ENCODE measurements at places on chromosomes 6 and 20.

- DNase-seq, result no peak
Measured at GRCh38 chr6:141906569-141907080, 226.1 kb upstream of the GJE1 start.

GRCh38 chr6:132219901-132220300 is 181.4 kb downstream of the MOXD1 start:
- no peak for DNase-seq

DNA sequence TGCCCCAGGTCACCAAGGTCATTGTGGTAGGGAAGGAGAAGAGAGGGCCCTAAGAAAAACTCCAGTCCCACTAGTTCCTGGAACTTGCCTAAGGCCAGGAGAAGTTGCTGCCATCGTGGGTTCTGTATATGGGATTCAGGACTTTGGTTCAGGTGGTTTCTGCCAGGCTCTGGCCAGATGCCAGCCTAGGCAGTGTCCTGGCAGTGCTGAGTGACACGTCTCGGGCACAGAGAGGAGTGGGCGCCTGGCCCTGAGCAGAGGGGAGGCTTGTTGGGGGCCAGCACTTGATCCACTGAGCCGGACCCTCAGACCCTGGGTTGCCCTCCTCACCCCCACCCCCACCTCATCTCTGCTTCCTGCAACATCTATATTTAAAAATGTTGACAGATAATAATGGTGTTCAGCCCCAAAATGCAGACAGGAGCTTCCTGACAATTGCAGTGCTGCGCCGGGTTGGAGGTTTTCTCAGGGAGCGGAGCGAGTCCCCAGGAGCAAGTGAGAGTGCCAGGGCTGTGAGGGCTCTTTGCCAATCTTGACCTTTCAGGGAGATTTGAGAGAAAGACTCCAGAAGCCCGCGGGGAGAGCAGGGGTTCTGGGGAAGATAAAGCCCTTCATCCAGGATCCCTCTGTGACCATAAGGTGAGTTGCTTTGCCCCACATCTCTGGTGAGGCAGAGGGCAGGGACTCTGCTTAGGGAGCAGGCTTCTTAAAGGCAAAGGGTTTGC is 71.9 kb downstream of the PHACTR3 start:
- no peak for DNase-seq

DNA sequence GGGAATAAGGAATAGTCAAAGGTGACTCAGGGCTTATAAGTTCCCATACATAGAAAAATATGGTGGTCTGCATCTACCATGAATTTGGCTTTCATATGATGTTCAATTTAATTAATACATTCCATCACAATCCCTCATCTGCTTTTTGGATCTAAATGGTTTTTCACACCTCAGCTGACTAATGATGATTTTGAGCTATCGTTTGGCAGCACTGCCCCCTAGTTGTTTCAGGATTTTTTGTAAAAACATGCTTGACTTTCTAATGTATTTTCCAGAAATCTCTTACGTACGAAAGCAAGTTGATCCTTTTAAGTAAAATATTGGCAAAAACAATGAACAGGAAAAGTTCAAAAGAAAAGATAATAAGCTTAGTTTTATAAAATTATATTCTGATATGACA is 408.6 kb upstream of the ADGRB3 start:
- DNase-seq, result no peak

DNA sequence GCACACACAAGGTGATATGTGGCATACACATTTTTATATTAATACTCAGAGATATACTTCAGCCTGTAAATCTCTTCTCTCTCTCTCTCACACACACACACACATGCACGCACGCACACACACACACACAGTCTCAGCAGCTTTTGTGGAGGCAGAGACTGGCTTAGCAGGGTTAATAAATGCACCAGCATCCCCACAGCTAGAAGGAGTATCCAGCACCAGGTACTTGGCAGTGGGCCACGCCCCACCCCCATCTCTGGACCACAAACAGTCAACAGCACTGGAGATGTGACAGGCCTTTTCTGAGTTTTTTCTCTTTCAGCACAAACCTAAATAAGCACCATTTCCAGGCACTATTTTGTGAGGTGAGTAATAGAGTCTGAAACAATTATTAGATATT is 47.3 kb upstream of the LRFN2 start:
- DNase-seq, result no peak
